Body of pancreas (tissue), 4 donors: ENCODE measurements at places on chromosomes 12 and 14. TPM values are rescaled to one million over a fixed set of nuclear protein-coding genes. Genes with fewer than 3 reads are reported as not detected.

- H3K36me3 ChIP-seq = no peaks in the 10 kb centered on the region
- H3K27me3 ChIP-seq = no peaks in the 10 kb centered on the region
- no peak for DNase-seq
- no peaks in the 10 kb centered on the region for H3K4me1 ChIP-seq
Measured at GRCh38 chr14:70894868-70895267, 12.4 kb upstream of the PCNX1 start.

GRCh38 chr12:25301798-25302197, 51.1 kb upstream of the KRAS start:
- no peaks in the 10 kb centered on the region for H3K36me3 ChIP-seq
- H3K4me1 ChIP-seq = no peaks in the 10 kb centered on the region
- no peak for DNase-seq
- H3K27ac ChIP-seq = no peak overlapping the region
- no peaks in the 10 kb centered on the region for H3K27me3 ChIP-seq

- H3K27ac ChIP-seq = peak overlapping the region; percentile 31
- H3K27me3 ChIP-seq = no peaks in the 10 kb centered on the region
- H3K4me3 ChIP-seq = no peak overlapping the region
- H3K36me3 ChIP-seq = peaks cover 2% of the 10 kb centered on the region
Measured at GRCh38 chr12:106342397-106343213, 14.9 kb upstream of the POLR3B start.

DNA sequence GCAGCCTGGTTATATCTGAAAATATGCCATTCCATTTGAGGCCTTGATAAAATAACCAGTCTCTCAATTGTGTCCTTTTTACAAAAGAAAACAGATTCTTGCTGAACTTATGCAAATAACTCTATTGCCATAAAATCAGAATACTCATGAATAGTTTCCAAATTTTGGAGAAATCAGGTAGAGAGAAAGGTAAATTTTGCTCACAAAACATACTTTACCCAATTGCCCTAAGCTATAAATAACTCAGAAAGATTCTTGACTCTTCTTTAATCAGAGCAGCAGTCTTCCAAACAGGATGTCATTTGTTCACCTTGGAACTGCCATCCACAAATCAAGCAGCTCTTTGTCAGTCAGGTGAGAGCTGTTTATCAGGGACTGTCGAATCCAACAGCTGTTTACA, 12.6 kb downstream of the ZNF26 start:
- H3K36me3 ChIP-seq = no peaks in the 10 kb centered on the region
- no peak overlapping the region for H3K27ac ChIP-seq
- no peak for DNase-seq
- no peak overlapping the region for H3K4me3 ChIP-seq

Gene BATF
- not detected for total RNA-seq

Gene NKX2-8
- not detected for total RNA-seq

Gene CARMIL3
- 0.78 TPM for total RNA-seq
